ENCODE measurements at places on chromosomes 13 and 19. TPM values are rescaled to one million over a fixed set of nuclear protein-coding genes. Genes with fewer than 3 reads are reported as not detected.

TNFSF9 gene
- 1.3 TPM for total RNA-seq

UNC13A gene
- under 0.01 TPM for total RNA-seq

EFNA2 gene
- total RNA-seq = not detected

CRLF1 gene
- 9.5 TPM for total RNA-seq

IRGC gene
- total RNA-seq = not detected

KLK7 gene
- total RNA-seq = not detected

Measured in smooth muscle cell of trachea (primary cell).